ENCODE measurements at places on chromosomes 5 and 9.
A peak's percentile ranks its signal among the peaks of the same experiment; 100 is the strongest.

- no peaks in the 10 kb centered on the region for H3K4me1 ChIP-seq
- H3K27me3 ChIP-seq = peaks cover 15% of the 10 kb centered on the region
- no peak overlapping the region for H3K27ac ChIP-seq
- no peak for DNase-seq
- no peak overlapping the region for H3K4me3 ChIP-seq
These were observed 14.6 kb upstream of the DAP start for GRCh38 chr5:10775646-10776045.

DNA sequence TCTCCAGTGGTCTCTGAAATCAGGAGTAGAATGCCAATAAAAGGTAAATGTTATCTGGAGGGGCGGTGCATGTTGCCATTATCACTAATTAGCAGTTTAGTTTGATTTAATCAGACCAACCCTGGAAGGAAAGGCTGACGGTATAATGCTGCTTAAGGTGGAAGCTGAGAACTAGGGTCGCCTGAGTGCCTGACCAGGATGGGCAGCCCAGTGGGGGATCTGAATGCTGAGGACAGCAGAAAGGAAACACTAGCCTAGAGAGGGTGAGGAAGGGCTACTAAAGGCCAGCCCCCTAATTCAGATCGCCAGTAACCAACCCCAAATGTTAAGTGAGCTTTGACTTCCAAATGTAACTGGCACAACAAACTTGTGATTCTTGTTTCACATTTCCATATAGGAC lies 172.2 kb downstream of the APBA1 start:
- no peak for DNase-seq
- H3K4me3 ChIP-seq = no peak overlapping the region

DNA sequence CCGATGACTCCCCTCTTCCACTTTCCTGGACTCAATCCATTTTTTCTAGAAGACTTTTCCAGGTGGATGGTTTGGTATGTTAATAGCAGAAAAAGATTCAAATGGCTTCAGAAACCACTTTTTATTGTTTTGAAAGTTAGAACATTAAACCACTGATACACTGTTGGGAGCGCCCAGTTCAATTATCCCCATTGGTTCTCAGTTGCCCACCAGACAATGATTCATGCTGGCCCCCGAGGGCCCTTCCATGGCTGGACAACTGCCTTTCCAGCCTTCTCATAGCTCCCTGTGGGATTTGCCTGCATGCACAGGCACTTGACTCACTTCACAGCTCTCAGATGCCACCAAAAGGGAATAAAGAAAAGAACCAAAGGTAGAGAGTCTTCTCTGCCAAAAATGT lies 21.3 kb upstream of the ANKRD34B start:
- no peak overlapping the region for H3K4me3 ChIP-seq
- H3K27me3 ChIP-seq = peaks cover 3% of the 10 kb centered on the region
- no peaks in the 10 kb centered on the region for H3K4me1 ChIP-seq
- no peak for DNase-seq
- no peaks in the 10 kb centered on the region for H3K36me3 ChIP-seq

- H3K27me3 ChIP-seq = no peaks in the 10 kb centered on the region
- no peaks in the 10 kb centered on the region for H3K4me1 ChIP-seq
- no peak overlapping the region for H3K27ac ChIP-seq
These were observed 725.3 kb upstream of the PTPRD start for GRCh38 chr9:11338130-11338529.

GRCh38 chr5:142717582-142718215 lies 31.8 kb upstream of the FGF1 start:
- no peak overlapping the region for H3K27ac ChIP-seq
- peaks cover 7% of the 10 kb centered on the region for H3K4me1 ChIP-seq
- DNase-seq = no peak
- no peaks in the 10 kb centered on the region for H3K36me3 ChIP-seq
- no peak overlapping the region for H3K4me3 ChIP-seq
- H3K27me3 ChIP-seq = peaks cover 18% of the 10 kb centered on the region

DNA sequence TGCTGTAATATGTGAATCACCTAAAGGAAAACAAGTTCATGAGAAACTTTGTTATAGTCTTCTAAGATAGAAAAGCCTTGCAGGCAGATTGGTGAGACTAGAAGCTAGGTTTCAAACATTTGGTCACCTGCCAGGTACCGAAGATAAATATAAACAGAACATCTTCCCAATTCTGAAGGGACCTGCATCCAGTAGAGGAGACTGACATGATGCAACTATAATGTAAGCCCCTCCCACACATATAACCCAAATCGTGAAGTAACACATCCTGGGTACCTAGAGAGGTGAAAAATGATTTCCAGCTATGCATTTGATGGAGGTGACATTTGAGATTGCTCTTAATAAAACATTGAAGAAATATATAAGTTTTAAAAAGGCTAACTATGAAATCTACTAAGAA lies 29.9 kb downstream of the SHLD3 start:
- H3K27me3 ChIP-seq = no peaks in the 10 kb centered on the region
- H3K36me3 ChIP-seq = no peaks in the 10 kb centered on the region
- no peak overlapping the region for H3K27ac ChIP-seq
- H3K4me1 ChIP-seq = no peaks in the 10 kb centered on the region
- DNase-seq = no peak
- H3K4me3 ChIP-seq = no peak overlapping the region

GRCh38 chr5:54539001-54539400 lies 21.4 kb downstream of the SNX18 start:
- H3K27me3 ChIP-seq = no peaks in the 10 kb centered on the region

DNA sequence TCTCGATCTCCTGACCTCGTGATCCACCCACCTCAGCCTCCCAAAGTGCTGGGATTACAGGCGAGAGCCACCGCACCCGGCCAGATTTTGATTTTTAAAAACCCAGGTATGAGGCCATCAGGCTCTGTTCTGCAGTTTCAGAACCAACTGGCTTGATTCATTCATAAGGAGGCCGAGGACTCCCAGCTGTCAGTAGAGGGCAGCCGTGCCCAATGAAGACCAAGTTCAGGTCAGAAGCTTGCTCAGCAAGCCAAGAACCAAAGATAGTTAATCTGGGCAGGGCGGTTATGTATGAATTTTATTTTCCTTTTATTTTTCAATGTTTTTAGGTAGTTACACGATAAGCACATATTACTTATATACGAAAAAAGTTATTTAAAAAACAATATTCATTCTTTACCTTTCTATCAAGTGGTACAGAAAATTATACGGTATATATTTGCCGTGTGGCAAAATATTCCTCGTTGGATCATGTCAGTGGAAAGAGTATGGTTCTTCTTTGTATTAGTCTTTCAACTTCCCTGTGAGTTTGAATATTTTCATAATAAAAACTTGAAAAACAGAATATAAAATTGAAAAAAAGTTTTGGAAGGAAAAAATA lies 18.0 kb downstream of the MGAT1 start:
- peaks cover 55% of the 10 kb centered on the region for H3K4me1 ChIP-seq
- peak overlapping the region; percentile 15 for H3K27ac ChIP-seq
- no peaks in the 10 kb centered on the region for H3K27me3 ChIP-seq

DNA sequence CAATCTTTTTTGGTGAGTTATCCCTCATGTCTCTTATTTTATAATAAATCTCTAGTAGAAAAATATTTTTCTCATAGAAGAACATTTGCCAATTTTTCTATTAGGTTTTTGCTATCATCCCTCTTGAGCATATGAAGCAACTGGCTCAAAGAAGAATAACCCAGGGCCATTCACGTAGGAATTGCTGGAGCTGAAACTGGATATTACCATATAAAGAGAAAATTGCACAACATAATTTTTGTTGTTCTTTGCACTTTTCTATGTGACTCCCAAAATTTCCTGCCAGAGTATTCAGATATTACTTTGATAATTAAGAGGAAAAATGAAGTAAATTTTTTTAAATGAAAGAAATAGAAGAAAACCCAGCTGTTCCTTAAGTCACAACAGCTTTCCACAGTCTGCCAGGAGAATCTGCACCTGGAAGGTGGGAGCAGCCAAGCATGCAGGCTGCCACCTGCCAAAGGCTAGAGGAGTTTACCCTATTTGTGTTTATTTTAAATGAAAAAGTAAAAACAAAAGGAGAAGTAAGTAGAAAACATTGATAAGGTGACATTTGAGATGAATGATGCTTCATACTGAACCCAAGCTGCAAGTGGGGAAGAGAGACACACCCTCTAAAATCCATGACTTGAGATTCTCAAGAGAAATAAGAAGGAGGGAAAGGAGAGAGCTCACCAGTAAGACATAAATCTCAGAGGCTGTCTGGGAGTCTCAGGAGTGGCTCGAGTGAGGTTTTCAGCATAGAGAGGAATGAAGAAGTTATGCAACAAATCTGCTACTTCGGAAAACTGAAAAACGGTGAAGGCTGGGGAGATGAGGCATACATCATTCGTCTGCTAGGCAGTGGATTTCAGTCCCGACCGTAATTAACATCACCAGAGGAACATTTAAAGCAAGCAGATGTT lies 31.5 kb upstream of the FREM1 start:
- H3K27ac ChIP-seq = no peak overlapping the region
- no peak for DNase-seq
- H3K4me3 ChIP-seq = no peak overlapping the region
- peaks cover 9% of the 10 kb centered on the region for H3K27me3 ChIP-seq

GRCh38 chr5:54229041-54229780 lies 81.2 kb downstream of the ARL15 start:
- H3K4me3 ChIP-seq = no peak overlapping the region
- no peak overlapping the region for H3K27ac ChIP-seq
- peak; percentile 56 for DNase-seq
- no peaks in the 10 kb centered on the region for H3K27me3 ChIP-seq
- no peaks in the 10 kb centered on the region for H3K36me3 ChIP-seq
- peaks cover 20% of the 10 kb centered on the region for H3K4me1 ChIP-seq

DNA sequence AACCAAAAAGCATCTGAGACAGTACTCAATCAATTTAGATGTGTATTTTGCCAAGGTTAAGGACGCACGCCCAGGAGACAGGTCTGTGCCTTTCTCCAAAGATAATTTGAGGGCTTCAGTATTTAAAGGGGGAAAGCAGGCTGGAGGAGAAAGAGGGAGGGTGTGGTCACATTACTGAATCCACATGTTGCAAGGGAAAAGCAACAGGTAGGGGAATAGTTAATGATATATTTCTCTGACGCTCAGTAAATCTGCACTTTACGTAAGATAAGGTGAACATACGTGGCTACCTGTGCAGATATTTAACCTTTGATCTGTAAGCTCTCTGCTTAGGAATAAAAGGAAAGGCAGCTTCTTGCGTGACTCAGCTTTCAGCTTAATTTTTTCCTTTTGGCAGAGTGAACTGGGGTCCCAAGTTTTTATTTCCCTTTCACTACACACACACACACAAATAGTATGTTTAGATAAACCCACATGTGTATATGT lies 443.4 kb downstream of the NTRK2 start:
- no peaks in the 10 kb centered on the region for H3K36me3 ChIP-seq
- DNase-seq = no peak
- H3K4me3 ChIP-seq = no peak overlapping the region
- no peaks in the 10 kb centered on the region for H3K4me1 ChIP-seq

DNA sequence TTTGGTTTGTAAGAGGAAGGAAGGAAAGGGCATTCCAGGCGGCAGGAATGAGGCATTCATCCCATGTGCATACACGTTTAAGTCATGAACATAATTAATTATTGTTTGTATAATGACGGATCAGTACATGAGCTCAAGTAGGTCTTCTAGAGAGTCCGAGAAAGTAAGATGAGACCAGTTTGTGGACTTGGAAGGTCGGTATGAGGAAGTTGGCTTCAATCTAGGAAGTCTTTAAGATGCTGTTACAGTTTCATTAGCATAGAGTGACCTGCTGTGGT lies 2.1 kb downstream of the GTF3C4 start:
- no peaks in the 10 kb centered on the region for H3K36me3 ChIP-seq
- peaks cover 73% of the 10 kb centered on the region for H3K4me1 ChIP-seq
- no peak for DNase-seq
- H3K27me3 ChIP-seq = no peaks in the 10 kb centered on the region

DNA sequence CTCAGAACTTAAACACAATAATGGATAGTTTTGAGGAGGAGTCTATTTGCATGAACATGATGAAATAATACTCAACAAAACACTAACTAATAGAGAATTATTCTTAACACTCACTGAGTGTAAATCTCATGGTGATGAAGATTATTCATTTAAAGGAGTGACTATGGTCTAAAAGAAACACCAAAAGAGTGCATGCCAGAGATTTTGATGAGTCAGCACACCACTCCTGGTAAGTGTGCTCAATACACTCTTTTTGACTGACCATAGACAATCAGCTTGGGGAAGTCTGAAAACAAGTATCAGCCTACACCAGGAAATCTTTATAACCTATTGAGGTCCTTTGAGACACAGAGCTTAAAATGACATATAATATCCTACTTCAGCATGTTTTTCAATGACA lies 6.8 kb upstream of the FST start:
- no peak for DNase-seq
- no peaks in the 10 kb centered on the region for H3K36me3 ChIP-seq
- no peak overlapping the region for H3K27ac ChIP-seq
- peaks cover 3% of the 10 kb centered on the region for H3K4me1 ChIP-seq

GRCh38 chr9:83521011-83521410 lies 17.2 kb downstream of the FRMD3 start:
- H3K36me3 ChIP-seq = peaks cover 7% of the 10 kb centered on the region
- H3K27ac ChIP-seq = no peak overlapping the region
- no peak overlapping the region for H3K4me3 ChIP-seq

DNA sequence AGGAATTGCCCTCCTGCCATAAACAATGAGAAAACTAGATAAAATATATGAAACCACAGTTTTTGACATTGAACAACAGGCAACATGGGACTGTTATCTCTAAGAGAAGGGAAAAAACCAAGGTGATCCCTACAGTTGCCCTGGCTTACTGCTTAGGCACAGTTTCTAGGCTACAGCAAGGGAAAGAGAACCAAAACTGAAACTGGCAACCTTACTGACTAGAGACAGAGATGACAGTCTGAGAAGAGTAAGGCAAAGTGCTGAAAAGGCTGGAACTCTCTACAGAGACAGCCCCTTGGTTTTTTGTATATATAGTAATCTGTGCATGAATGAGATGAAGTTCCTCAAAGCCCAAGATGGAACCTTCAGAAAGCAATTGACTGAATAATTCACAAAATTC lies 36.2 kb upstream of the REEP2 start:
- peaks cover 91% of the 10 kb centered on the region for H3K36me3 ChIP-seq
- no peak for DNase-seq
- no peak overlapping the region for H3K27ac ChIP-seq
- no peaks in the 10 kb centered on the region for H3K4me1 ChIP-seq

DNA sequence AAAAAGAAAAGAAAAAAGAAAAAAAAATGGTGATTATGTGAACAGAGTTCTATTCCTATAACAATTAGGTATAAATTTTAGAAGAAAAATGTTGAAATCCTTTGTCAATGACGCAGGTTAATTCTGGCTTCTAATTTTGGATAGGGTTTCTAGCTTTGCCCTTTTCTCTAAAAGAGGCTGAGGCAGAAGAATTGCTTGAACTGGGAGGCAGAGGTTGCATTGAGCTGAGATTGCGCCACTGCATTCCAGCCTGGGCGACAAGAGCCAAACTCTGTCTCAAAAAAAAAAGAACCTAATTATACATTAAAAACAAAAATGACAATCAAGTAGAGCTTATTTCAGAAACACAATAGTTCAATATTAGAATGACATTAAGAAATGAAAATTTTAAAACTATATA lies 2.9 kb downstream of the STXBP1 start:
- peaks cover under 1% of the 10 kb centered on the region for H3K27me3 ChIP-seq
- no peak for DNase-seq
- peaks cover 18% of the 10 kb centered on the region for H3K4me1 ChIP-seq
- no peak overlapping the region for H3K4me3 ChIP-seq

GRCh38 chr5:149298842-149299404 lies 27.3 kb downstream of the AFAP1L1 start:
- peaks cover 2% of the 10 kb centered on the region for H3K27me3 ChIP-seq
- no peaks in the 10 kb centered on the region for H3K36me3 ChIP-seq
- H3K4me3 ChIP-seq = no peak overlapping the region
- no peak for DNase-seq
- peaks cover 48% of the 10 kb centered on the region for H3K4me1 ChIP-seq

Measured in naive thymus-derived CD8-positive, alpha-beta T cell (primary cell).